Stimulated activated naive CD8-positive, alpha-beta T cell treated with anti-CD3 and anti-CD28 coated beads, Interleukin-15, Interleukin-2, amounts not matched to agents 100 U/mL and 50 U/mL, for 24 hours (primary cell): ENCODE measurements at places on chromosomes 7 and 10.

- no peak for DNase-seq
Observed at GRCh38 chr7:92723943-92724342, 112.4 kb downstream of the CDK6 start.

DNA sequence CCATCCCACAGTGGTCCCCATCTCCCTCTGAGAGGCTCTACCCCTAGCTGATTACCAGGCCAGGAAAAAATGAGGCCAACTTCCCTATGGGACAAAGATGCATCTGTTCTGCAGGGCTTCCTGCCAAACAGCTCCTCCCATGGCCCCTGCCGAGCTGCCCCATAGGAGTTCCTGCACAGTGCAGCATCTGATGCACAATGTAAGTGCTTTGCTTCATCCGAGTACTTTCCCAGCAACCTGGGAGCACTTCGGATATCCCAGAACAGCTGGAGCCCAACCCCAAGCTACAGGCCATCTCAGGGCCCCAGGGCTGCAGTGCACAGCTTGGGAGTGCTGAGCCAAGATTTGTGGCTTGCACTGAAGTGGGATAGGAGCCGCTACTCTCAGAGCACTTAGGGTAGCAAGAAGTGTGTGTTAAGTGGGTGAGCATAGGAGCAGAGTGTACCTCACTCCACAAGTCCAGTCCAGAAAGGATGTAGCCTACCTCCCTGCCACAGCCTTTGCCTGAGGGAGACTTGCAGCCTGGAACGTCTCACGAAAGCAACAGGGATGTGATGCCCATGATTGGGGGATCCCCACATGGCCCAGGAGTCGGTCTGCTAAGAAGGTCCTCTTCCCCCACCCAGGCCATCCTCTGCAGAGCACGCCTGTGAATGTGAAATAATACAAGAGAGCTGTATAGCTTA, 209.6 kb upstream of the VWC2 start:
- no peak for DNase-seq

DNA sequence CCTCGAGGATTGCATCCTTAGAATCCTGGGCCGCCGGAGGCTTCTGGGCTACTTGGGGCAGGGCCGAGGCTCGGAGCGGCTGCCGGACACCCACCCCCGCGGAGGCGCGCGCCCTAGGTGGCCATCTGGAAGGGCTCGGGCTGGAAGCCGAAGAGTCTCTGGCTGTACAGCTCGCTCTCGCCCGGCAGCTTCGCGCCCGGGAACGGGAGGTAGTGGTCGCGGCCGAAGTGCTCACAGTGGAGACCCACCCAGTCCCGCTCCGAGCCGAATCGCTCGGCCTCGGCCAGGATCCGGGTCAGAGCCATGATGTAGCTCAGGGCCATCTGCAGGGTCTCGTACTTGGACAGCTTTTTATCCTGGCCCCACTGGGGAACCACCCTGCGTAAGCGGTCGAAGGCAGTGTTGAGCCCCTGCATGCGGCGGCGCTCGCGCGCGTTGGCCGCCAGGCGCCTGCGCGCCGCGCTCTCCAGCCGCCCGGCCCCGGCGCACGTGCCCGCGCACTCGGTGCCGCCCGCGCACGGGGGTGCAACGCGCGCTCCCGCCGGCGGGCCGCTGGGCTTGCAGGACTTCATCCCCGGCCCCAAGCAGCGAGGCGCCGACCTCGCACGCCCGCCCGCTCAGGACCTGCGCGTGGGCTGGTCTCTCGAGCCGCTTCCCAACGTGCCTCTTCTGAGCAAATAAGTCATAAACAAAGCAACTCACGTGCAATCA, 652 bp downstream of the ATOH7 start:
- DNase-seq: peak; percentile 59

GRCh38 chr7:71430246-71430645, 298.3 kb downstream of the GALNT17 start:
- no peak for DNase-seq

- peak; percentile 59 for DNase-seq
Observed at GRCh38 chr7:92631067-92631849, 41.1 kb upstream of the FAM133B start.

- DNase-seq: peak; percentile 43
Observed at GRCh38 chr7:128963327-128963757, 25.6 kb downstream of the IRF5 start.

DNA sequence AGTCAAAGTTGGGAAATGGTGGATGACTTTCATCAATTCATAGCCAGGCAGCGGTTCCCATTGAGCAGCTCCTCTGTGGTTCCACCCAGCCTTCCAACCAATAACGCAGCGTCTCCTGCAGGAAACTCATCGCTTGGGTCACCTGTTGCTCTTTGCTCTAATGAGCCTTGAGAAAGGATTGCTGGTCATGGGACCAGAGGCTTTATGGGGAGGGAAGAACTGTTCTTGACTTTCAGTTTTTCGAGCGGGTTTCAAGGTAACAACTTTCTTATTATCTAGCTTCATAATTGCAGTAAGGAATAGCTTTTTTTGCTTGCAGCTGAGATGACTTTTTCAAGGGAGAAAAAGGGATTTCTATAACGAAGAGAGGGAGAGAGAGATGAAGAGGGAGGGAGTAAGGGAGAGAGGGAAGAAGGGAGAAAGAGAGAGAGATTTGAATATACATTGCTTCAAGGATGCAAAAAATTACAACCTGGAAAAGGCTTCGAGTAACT, 405 bp upstream of the ENTPD1 start:
- DNase-seq: no peak

DNA sequence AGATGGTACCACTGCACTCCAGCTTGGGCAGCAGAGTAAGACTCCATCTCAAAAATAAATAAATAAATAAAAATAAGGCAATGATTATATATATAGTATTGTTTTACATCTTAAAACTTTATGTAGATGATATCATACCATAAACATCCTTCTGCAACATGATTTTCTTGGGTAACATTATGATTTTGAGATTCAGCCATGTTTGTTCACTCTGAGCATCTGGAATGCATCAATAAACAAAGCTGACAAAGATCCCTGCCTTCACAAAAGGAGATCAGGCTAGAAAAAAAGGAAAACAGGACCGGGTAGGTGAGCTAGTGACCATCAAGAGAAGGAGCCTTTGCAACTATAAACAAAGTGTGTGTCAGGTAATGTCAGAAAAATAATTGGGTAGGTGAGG, 31.9 kb upstream of the KAT6B start:
- no peak for DNase-seq

DNA sequence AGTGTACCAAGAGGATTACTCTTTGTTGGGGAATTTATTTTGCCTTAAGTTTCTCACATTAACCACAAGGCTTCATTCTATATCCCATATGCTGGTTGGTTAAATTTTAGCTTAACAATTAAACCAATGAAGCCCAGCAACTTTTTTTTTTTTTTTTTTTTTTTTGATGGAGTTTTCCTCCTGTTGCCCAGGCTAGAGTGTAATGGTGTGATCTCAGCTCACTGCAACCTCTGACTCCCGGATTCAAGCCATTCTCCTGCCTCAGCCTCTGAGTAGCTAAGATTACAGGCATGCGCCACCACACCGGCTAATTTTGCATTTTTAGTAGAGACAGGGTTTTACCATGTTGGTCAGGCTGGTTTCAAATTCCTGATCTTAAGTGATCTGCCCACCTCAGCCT, 75.0 kb upstream of the MKX start:
- no peak for DNase-seq

DNA sequence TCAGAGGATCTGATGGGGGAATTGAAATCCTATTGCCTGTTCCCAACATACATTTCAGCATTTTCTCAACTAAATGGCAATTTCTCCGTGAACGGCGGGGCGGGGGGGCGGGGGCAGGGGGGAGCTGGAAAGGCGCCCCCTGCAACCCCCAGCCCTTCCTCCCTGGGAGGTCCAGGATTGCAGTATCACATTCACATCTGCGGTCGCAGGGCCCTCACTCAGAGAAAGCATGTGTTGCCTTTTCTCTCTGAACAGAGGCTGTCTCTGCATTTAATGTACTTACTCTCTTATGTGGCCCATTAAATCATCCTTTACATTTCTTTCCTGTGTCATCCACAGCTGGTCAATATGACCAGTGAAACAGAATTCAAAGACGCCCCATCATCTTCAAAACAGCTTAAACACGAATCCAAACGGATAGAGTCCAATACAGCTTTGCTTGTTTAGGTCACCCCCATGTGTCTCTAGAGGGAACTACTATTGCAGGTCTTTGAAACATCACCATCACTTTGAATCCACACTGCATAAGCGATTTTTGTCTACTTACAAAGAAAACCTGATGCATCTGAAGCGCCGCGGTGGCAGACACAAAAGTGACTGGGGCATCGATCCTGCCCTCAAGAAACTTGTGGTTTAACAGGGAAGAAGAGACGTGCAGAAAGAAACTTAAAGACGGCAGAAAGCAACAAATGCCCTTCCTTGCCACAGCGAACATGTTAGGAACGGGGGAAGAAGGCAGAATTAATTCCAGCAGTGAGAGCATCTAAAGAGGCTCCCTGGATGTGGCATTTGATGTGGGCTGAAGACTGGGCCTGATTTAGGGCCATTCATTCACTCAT, 17.0 kb upstream of the ECHDC3 start:
- DNase-seq: no peak

- no peak for DNase-seq
Observed at GRCh38 chr7:85262891-85263290, 76.0 kb upstream of the SEMA3D start.

- DNase-seq: no peak
Observed at GRCh38 chr7:154765118-154765517, 237.8 kb downstream of the PAXIP1 start.

- DNase-seq: no peak
Observed at GRCh38 chr10:8596929-8597472, 542.5 kb downstream of the GATA3 start.
